ENCODE measurements at places on chromosomes 3 and 15.
A peak's percentile ranks its signal among the peaks of the same experiment; 100 is the strongest.

DNA sequence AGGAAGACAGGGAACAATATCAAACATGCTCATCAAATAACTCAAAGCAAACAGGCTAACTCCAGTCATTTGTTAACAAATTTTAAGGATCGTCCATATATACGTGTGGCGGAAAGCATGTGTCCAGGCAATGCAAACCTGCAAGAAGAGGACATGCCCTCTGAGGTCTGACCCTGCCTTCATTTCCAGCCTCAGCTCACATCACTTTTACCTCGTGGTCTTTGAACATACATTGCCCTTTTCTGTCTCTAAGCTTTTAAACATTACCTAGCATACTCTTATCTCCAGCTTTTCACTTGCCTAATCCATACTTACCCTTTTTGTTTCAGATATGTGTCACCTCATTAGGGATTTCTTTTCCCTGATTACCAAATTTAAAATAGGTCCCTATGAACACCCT is 944.4 kb downstream of the ROBO1 start:
- no peak for DNase-seq

DNA sequence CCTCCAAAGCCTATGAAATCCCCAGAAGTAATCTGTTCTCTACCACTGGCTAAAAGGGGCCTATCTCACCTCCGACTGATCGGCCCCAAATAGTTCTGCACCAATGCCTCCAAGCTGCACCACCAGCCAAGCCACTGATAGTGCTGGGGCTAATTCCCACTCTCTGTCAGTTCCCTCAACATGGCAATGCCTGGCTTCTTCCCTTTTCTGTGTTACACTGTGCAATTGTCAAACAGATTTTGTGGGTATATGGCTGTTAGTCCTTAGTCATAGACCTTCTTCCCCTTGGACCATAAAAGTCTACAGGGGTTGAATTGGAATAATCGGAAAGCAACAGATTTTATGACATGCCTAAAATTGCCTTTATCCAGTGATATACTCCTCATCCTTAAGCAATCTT is 9.3 kb upstream of the UBE2E2 start:
- no peak for DNase-seq

- DNase-seq, result no peak
Observed at GRCh38 chr3:46926871-46927717, 49.5 kb downstream of the CCDC12 start.

DNA sequence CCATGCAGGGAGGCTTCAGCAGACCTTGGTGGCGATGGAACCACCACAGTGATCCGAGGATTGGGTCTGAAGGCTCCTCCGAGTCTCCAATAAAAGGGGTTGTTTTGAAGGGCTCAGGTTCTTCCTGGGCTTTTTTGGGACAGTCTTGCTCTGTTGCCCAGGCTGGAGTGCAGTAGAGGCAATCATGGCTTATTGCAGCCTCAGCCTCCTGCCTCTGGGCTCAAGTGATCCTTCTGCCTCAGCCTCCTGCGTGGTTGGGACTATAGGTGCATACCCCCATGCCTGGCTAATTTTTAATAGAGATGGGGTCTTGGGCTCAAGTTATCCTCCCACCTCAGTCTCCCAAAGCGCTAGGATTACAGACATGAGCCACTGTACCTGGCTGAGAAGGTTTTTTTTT is 84.8 kb downstream of the IGF1R start:
- no peak for DNase-seq

DNA sequence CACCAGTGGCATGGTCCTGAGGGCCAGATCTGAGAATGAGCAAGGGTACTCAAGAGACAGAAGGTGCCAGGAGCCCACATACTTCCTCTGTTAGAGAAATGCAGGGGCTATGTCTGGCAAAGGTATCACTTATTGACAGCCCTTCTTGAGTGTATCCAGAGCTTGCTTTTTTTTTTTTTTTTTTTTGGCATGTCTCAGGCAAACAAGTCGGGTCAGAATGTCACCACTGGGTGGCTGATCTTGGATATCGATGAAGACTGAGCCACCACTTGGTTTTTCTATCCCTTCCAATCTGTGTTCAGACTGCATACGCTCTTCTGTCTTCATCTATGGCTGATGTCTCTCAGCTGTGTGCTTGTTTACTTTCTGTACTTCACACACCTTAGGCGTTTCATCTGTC is 363.4 kb upstream of the C2CD4B start:
- DNase-seq, result no peak

DNA sequence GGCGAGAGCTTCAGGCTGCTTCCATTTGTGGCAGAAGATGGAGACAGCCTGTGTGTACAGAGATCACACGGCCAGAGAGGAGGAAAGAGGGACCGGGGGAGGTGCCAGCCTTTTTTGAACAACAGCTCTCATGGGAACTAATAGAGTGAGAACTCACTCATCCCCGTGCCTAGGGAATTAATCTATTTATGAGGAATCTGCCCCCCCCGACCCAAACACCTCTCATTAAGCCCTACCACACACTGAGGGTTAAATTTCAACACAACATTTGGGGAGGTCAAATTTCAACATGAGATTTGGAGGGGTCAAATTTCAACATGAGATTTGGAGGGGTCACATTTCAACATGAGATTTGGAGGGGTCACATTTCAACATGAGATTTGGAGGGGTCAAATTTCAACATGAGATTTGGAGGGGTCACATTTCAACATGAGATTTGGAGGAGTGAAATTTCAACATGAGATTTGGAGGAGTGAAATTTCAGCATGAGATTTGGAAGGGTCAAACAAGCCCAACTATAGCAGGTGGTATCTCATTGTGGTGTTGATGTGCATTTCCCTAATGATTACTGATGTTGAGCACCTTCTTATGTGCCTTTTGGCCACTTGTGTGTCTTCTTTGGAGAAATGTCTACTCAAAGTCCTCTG is 20.6 kb upstream of the RFTN1 start:
- peak; percentile 51 for DNase-seq

DNA sequence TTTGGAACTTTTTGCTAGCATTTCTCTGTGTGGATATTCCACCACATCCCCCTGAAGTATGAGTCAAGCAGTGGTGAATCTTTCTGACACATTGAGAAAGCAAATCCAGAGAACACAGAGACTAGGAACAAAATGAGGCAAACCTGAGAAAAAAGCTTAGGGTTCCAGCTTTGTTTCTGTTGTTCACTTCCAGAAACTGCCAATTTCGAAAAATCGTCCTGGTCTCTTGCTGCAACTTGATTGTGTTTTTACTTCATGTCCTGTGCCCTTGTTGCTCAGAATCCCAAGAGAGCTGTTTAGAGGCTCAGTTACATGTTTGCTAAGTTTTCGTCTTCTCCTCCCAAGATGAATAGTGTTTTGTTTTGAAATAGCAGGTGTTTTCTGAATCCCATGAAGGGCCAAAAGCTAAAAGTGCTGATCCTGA is 13.7 kb downstream of the MAP2K1 start:
- DNase-seq, result no peak

GRCh38 chr3:43707266-43707665 is 16.5 kb downstream of the ABHD5 start:
- no peak for DNase-seq

DNA sequence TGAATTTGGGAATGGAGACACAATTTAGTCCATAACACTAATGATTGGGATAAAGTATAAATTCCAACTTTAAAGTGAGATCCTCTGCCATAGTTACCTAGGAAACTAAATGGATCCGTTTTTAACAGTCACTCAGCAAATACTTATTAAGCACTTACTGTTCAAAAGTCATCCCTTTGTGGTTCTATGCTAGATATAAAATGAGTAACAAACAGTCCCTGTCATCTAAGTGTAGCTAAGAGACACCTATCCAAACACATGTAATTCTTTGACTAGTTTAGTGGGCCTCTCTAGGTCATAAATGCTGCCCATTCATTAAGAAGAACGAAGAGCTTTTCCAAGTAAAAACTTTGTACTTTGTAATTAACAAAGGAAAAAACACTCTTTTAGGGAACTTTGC is 244.2 kb upstream of the CDIN1 start:
- DNase-seq, result no peak

DNA sequence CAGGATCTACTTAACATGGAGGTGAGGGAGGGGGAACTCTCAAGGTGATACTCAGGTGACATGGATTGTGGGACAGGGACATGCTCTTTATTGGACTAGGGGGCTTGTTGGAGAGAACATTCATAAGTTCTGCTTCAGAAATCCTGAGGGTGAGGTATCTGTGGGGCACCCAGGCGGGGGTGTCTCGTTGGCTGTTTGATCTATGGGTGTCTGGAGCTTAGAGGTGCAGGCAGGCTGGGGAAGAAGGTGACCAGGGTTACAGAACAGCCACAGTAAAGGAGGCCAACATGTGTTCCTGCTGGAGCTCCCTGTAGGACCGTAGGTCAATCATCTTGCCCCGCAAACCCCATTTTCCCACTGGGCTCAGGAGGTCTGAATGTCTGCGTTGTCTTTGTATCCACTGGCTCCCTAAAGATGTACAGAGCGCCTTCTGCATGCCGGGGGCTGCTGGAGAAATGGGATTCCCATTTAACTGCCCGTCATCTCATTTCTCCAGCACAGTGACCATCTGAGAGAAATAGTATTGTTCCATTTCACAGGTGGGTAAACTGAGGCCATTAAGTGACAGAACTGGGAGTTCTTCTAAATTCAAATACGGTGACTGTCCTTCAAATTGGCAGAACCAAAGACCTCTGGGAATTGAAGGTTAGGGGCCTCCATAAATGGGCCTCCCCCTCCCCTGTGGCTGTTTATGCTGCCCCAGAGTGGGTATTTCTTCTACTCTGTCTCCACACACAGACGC is 40.3 kb upstream of the TSEN2 start:
- DNase-seq, result no peak

DNA sequence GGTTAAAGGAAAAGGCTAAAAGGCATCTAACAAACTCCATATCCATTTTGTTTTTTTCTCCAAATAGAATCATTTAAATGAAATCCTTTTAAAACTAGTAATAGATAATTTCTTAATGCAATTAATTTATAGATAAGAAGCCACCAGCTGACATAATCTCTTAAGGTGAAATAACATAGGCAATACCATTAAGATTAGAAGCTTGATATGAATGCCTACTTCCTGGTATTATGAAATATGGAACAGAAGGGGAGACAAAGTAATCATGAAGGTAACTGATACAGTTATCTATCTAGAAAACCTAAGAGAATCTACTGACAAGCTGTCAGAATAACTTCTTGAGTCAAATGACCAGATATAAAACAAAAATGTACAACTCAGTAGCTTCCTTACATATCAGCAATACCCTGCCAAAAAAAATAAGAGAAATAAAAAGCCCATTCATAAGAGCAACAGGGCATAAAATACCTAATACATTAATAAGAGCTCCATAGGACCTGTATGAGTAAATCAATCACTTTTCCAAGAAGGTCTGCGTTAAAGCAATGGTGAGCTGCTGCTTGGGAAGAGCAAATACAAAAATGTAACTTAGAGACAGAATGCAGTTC is 10.7 kb downstream of the EHD4 start:
- DNase-seq, result no peak

- peak; percentile 87 for DNase-seq
Observed at GRCh38 chr3:31732548-31732947, 199.8 kb downstream of the STT3B start.

GRCh38 chr3:10006762-10007090 is 19.5 kb upstream of the FANCD2 start:
- no peak for DNase-seq

- no peak for DNase-seq
Observed at GRCh38 chr3:55235416-55235815, 251.7 kb downstream of the WNT5A start.

- DNase-seq, result no peak
Observed at GRCh38 chr3:33315826-33316225, 38.6 kb downstream of the FBXL2 start.

- DNase-seq, result no peak
Observed at GRCh38 chr15:100295939-100296565, 45.7 kb downstream of the ADAMTS17 start.

GRCh38 chr3:169342652-169343505 is 320.6 kb downstream of the MECOM start:
- no peak for DNase-seq

DNA sequence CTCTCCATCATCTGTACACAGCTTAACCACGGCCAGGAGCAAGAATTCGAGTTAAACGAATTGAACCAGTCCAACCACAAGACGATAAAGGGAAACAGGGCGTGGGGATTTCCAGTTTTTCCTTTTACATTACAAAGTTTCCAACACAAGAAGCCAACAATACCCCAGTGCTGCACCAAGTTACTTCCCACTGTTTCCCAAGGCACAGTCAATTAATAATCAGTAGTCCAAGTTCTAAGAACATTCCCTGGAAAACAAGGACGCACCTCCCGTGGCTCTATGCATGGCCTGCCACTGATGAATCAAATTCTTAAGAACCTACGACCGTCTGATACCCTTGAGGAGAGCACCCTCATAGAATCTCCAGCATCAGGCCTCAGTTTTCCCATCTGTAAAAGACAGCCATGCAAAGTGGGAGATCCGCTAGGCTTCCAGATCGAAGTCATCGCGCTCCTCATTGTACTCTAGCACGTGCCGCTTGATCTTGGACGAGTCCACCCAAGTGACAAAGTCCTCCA is 774 bp downstream of the IMP3 start:
- DNase-seq, result no peak

DNA sequence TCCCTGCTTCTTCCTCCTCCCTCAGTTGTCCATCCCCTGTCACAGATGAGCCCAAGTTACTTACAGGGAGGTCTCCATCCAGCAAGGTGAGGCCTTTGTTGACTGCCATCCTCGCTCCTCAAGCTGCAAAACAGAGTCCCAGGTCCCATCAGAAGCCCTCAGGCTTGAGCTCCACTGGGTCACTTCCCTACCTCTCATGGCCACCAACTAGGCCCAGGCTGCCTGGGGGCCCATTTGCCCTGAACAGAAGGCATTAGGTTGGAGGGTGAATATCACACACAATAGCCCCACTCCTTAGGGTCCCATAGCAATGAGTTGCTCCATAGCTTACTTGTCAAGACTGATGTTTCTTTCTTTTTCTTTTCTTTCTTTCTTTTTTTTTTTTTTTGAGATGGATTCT is 1.8 kb downstream of the PLIN1 start:
- no peak for DNase-seq

GRCh38 chr3:27467545-27467944 is 16.6 kb downstream of the SLC4A7 start:
- DNase-seq, result peak; percentile 21

DNA sequence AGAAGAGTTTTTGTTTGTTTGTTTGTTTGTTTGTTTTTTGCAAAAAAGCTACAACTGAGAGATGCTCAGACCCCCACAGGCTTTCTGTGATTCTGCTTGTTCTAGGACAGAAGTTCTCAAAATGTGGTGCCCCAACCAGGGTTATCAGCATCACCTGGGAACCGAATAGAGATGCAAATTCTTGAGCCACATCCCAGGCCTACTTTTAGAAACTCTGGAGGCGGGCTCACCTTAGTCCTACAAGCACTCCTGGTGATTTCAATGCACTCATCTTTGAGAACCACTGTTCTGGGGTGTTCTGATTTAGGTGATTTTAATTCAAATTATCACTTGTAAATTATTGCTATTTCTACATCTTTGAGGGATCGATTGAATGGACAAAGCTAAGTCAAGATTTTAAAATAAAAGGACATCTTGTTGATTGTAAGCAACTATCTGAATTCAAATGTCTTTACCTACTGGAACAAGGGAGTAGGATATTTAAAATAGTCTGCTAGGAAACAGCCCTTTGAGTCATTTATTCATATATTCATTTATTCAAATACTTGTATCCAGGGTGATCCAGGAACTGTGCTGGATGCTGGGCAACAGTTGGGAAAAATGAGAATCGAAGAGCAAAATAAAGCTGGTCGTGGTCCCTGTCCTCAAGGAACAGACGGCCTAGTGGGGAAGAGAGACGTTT is 44.7 kb upstream of the CADPS start:
- no peak for DNase-seq

Data from NCI-H2029 treated with DMSO at 0.1 percent for 48 hours (cell line).